Astrocyte (in vitro differentiated cells and primary cell): ENCODE measurements at places on chromosomes 11 and 22.
A peak's percentile ranks its signal among the peaks of the same experiment; 100 is the strongest.

- no peak for DNase-seq
These were observed 68.3 kb upstream of the CTSC start for GRCh38 chr11:88405853-88406252.

GRCh38 chr22:40220316-40221054 lies 42.8 kb downstream of the TNRC6B start:
- DNase-seq: no peak

- peak; percentile 82 for DNase-seq
These were observed 133.4 kb upstream of the E2F8 start for GRCh38 chr11:19374151-19374569.

GRCh38 chr11:75779960-75780359 lies 11.4 kb downstream of the DGAT2 start:
- no peak for DNase-seq

GRCh38 chr11:119284344-119285157 lies 32.4 kb downstream of the MCAM start:
- DNase-seq: peak; percentile 22
